ENCODE measurements at places on chromosomes 7 and 10.

- DNase-seq = no peak
- H3K27me3 ChIP-seq = peaks cover 11% of the 10 kb centered on the region
- H3K4me3 ChIP-seq = no peak overlapping the region
- no peaks in the 10 kb centered on the region for H3K4me1 ChIP-seq
Measured at GRCh38 chr7:24740871-24741270, 16.4 kb downstream of the GSDME start.

- H3K27me3 ChIP-seq = no peaks in the 10 kb centered on the region
- H3K4me1 ChIP-seq = peaks cover 42% of the 10 kb centered on the region
Measured at GRCh38 chr7:129493555-129493954, 8.8 kb upstream of the SMKR1 start.

DNA sequence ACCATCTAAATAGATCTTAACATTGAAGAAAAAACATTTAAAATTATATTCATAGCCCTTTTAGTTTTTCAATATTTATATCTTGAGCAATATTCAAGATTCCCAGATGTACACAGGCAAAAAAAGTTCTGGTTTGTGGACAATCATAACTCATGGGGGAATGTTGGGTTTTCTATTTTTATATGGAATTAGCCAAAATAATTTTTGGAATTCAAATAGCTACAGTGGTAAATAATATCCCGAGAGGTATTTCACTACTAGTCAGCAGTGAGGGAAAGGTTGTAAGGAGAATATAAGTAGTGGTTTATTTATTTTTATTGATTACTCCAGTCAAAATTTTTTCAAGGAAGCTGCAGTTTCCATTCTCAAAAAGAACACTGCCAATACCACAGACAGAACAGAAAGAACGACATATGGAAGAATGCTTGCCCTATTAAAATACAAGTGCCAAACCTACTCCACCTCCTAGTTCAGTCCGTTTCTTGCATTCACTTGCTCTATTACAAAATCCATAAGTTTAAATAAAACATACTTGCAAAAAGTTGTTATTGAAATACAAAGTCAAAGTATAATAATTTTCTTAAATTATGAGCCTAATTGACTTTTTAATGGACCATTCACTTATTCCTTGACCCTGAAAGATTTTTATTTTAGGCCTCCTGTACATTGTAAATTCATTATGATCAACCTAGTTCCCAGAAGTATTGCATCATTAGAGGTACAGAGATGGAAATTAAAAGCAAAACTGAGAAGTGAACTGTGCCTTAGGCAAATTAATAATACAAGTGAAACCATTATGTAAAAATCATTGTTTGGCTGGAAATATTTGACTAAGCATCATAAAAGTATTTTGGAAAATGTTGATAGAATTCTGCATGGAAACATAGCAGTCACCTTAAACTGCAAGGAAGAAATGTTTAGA is 533.2 kb downstream of the PARD3 start:
- no peaks in the 10 kb centered on the region for H3K4me1 ChIP-seq
- H3K27ac ChIP-seq = no peak overlapping the region
- H3K27me3 ChIP-seq = peaks cover 3% of the 10 kb centered on the region

DNA sequence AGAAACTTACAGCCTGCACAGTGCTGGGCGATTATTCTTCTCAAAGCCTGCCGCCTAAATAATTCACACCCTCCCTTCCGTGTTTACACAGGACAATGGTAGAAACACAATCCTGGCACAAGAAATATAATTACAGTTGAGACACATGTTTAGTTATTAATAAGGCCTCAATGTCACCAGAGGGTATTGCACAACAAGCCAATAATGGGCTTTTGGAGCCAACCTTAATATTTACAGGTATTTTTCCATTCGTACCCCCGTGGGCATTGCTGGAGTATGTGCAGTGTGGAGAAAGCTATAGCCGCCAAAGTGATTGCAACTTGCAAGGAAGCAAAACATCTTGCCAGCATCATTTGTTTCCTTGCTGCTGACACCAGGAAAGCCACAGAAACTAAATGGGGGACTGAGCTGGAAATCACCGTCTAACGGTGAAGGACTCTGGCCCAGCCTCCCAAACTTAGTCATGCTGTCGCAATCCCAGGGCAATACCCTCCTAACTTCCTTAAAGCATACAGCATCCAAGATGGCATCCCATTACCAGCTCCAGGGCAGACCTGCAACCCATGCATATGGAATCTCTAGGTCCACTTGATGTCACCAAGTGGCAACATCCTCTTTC is 8.6 kb downstream of the CALN1 start:
- no peaks in the 10 kb centered on the region for H3K4me1 ChIP-seq
- H3K36me3 ChIP-seq = no peaks in the 10 kb centered on the region
- no peaks in the 10 kb centered on the region for H3K27me3 ChIP-seq
- DNase-seq = no peak

DNA sequence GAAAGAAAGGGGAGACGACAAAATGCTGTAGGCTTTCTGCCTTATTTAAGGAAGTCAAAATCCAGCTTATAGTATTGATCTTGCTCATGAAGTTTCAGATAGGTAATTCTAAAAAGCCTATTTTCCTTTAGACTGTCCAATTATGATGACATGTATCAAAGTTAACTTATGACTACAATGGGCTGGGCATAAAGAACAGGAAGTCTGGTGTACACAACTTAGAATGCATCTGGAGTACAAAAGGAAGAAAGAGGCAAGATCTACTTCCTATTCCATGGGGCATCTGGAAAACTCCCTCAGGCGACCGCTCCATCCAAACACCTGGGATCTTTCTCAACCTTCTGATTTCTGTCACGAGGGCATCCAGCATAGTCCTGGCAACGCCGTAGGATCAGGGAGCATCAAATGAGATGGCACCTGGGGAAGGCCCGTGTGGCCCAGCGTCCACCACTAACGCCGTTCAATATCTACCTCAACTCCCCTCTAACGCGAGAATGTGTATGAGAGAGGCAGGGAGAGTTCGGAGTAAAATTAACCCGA is 512 bp downstream of the FAM24B start:
- peaks cover 2% of the 10 kb centered on the region for H3K27me3 ChIP-seq
- no peak for DNase-seq
- H3K36me3 ChIP-seq = peaks cover 44% of the 10 kb centered on the region
- H3K4me3 ChIP-seq = peak overlapping the region; percentile 97
- peak overlapping the region; percentile 95 for H3K27ac ChIP-seq

GRCh38 chr7:150446288-150446938 is 4.0 kb upstream of the GIMAP8 start:
- peaks cover 34% of the 10 kb centered on the region for H3K4me1 ChIP-seq
- no peak overlapping the region for H3K4me3 ChIP-seq
- no peaks in the 10 kb centered on the region for H3K27me3 ChIP-seq
- no peak overlapping the region for H3K27ac ChIP-seq
- peaks cover 7% of the 10 kb centered on the region for H3K36me3 ChIP-seq

- no peaks in the 10 kb centered on the region for H3K27me3 ChIP-seq
- H3K27ac ChIP-seq = no peak overlapping the region
- DNase-seq = no peak
- no peak overlapping the region for H3K4me3 ChIP-seq
- no peaks in the 10 kb centered on the region for H3K4me1 ChIP-seq
Measured at GRCh38 chr10:64505501-64505900, 984.3 kb downstream of the REEP3 start.

DNA sequence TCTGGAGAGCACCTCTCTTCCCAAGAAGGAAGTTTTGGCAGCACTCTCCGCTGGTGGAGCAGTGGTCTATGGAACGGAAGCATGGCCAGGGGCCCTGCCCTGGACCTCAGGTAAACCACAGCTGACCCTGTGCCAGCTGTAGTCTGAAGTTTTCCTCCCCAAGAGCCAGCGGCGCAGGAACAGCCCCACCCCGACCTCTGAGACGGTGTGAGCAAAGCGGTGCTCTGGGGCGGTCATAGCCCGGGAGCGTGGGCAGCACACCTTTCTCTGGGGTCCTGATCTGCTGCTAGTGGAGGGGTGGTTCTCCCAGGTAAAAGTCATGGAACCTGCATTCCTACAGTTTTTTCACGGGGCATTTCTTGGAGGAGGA is 52.6 kb downstream of the TSPAN15 start:
- H3K4me1 ChIP-seq = peaks cover 7% of the 10 kb centered on the region
- no peaks in the 10 kb centered on the region for H3K36me3 ChIP-seq
- H3K4me3 ChIP-seq = no peak overlapping the region
- no peaks in the 10 kb centered on the region for H3K27me3 ChIP-seq
- no peak overlapping the region for H3K27ac ChIP-seq

GRCh38 chr10:92790440-92790839 is 57.9 kb upstream of the EXOC6 start:
- no peak overlapping the region for H3K4me3 ChIP-seq
- H3K27ac ChIP-seq = no peak overlapping the region
- H3K36me3 ChIP-seq = no peaks in the 10 kb centered on the region

GRCh38 chr7:84783141-84783778 is 403.6 kb downstream of the SEMA3D start:
- H3K4me1 ChIP-seq = no peaks in the 10 kb centered on the region
- H3K4me3 ChIP-seq = no peak overlapping the region
- H3K27me3 ChIP-seq = no peaks in the 10 kb centered on the region
- no peaks in the 10 kb centered on the region for H3K36me3 ChIP-seq
- H3K27ac ChIP-seq = no peak overlapping the region

- H3K27me3 ChIP-seq = peaks cover 3% of the 10 kb centered on the region
- H3K36me3 ChIP-seq = no peaks in the 10 kb centered on the region
- H3K4me1 ChIP-seq = peaks cover 5% of the 10 kb centered on the region
- H3K4me3 ChIP-seq = no peak overlapping the region
- no peak for DNase-seq
Measured at GRCh38 chr7:47400001-47400400, 181.9 kb downstream of the TNS3 start.

DNA sequence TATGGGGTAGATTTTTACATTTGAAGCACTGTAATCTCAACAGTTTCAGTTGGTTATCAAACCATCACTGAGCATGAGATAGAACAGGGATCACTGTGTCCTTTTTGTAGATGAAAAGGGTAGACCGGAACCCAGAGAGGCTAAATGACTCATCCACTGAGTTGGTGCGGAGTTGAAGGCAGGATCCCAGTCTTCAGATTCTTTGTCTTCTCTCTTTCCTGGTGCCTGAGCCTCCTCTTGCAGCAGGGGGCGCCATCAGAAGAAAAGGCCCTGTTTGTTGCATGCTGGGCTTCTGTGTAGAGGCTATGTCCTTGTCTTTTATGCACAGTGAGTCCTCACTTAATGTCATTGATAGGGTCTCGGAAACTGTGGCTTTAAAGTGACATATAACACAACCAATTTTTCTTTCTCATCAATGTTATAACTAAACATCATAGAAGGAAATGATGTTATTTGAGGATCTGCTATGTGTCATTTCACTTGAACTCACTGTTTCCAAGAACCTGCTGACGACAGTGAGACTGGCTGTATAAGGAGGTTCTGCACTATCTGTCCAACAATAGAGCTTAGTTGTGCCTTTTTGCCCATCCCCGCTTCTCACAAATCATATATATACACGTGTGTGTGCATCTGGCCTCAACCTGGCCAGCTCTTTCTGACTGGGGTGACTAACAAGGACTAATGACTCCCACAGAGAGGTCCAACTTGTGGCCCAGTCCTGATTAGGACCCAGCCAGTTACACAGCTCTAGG is 14.3 kb downstream of the ZNF282 start:
- H3K4me1 ChIP-seq = peaks cover 14% of the 10 kb centered on the region
- H3K4me3 ChIP-seq = peak overlapping the region; percentile 52
- peak overlapping the region; percentile 58 for H3K27ac ChIP-seq
- no peaks in the 10 kb centered on the region for H3K27me3 ChIP-seq
- DNase-seq = peak; percentile 87

DNA sequence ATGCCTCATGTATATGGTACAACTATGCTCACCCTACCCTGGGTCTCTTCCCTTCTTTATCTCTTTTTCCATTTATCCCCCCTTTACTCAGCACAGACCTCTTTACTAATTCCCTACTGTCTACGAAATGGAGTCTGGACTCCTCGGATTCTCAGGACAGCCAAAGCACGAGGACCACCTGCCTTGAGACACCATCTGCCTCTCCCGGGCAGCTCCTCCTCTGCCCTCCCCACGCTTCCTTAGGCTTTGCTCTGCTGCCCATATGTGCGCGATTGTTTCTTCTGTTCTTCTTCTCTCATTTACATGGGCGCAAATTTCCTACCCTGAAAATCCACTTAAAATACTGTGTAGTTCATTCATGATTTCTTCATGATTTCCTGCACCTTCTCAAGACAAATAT is 62.7 kb upstream of the STK17A start:
- no peak for DNase-seq
- H3K4me1 ChIP-seq = peaks cover 12% of the 10 kb centered on the region
- H3K27ac ChIP-seq = no peak overlapping the region
- peaks cover 10% of the 10 kb centered on the region for H3K27me3 ChIP-seq
- H3K36me3 ChIP-seq = no peaks in the 10 kb centered on the region

GRCh38 chr7:157542068-157543021 is 205.5 kb downstream of the DNAJB6 start:
- peaks cover 10% of the 10 kb centered on the region for H3K36me3 ChIP-seq
- no peak for DNase-seq
- no peak overlapping the region for H3K4me3 ChIP-seq
- no peak overlapping the region for H3K27ac ChIP-seq
- peaks cover 2% of the 10 kb centered on the region for H3K4me1 ChIP-seq
- H3K27me3 ChIP-seq = no peaks in the 10 kb centered on the region

- DNase-seq = no peak
- H3K36me3 ChIP-seq = no peaks in the 10 kb centered on the region
- no peak overlapping the region for H3K4me3 ChIP-seq
- H3K27me3 ChIP-seq = peaks cover 7% of the 10 kb centered on the region
- H3K27ac ChIP-seq = no peak overlapping the region
Measured at GRCh38 chr7:37467002-37467401, 18.3 kb upstream of the ELMO1 start.

DNA sequence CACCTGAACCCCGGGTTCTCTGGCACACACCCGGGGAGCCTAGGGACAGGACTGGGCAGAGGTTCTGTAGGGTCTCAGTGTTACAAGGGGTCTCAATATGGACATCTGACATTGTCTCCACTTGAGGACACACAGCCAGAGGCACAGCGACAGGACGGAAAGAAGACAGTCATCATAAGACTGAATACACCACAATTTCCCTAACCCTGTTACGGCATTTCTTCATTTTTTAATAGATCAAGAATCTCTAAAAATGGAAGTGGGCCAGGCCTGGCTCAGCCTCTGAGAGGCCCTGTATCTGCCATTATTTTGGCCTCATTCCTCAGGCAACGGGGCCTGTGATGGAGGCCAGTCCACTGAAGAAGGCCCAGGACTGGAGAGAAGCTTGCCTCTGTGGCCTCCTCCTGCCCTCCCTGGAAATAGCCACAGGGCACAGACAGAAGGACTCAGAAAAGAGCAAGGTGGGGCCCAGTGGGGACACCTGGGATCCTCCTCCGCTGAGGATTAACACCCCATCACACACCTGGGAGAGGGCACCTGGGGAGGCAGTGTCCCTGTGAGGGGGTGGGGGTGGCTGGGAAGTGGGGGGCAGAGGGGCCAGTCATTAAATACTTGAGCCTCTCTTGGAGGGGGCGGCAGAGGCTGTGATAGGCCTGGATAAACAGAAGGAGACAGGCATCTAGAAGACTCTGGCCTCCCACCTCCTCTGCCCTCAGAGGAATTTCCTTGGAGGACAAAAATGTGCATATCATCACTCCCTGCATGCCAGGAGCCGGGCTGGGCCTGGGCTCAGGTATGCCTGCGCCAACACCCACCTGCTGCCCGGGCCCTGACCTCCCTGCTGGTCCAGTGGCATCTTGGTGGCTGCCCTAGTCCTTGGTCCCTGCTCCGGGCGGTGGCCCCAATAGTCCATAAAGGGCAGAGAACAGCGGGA is 8.0 kb downstream of the SPOCK2 start:
- peaks cover 58% of the 10 kb centered on the region for H3K4me1 ChIP-seq
- no peak overlapping the region for H3K4me3 ChIP-seq
- peak overlapping the region; percentile 19 for H3K27ac ChIP-seq
- peaks cover 37% of the 10 kb centered on the region for H3K36me3 ChIP-seq
- H3K27me3 ChIP-seq = no peaks in the 10 kb centered on the region
- no peak for DNase-seq
